GM04503 (cell line): ENCODE measurements at places on chromosomes 4 and X.

GRCh38 chrX:69280933-69281332 lies 115.7 kb upstream of the PJA1 start:
- no peak for DNase-seq

- peak; percentile 45 for DNase-seq
Measured at GRCh38 chr4:159014859-159015258, 88.0 kb upstream of the RAPGEF2 start.

GRCh38 chr4:124061413-124061812 lies 651.1 kb downstream of the ANKRD50 start:
- DNase-seq = no peak

DNA sequence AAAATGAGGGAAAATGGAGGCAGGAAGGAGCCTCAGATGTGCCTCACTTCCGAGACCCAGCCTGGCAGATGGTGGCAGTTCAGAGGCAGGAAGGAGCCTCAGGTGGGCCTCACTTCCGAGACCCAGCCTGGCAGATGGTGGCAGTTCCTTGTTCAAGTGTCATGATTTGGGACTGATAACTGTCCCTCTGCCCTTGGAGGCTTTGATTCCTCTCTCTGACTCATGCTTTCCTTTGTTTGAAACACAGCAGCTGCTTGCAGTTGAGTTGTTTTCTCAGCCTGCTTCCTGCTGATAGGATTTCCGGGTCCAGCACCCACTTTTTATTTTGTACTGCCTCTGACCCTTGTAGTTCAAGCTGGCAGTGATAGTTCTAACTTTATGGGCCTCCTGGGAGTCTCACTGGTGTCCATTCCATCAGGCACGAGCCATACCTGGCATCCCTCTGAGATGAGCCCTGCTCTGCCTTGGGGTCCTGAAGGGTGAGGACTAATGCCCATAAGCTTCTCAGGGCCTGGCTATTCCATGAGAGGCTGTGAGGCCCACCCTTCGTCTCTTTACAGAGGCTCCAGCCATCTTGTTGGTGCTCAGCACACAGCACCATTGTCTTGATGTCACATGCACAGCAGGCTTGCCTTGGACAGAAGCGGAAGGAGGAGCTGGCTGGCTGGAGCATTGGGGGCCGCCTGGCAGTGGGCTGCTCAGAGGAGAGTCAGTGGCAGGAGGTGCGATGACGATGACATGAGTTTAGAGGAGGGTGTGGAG lies 13.0 kb downstream of the RGS12 start:
- DNase-seq = no peak

DNA sequence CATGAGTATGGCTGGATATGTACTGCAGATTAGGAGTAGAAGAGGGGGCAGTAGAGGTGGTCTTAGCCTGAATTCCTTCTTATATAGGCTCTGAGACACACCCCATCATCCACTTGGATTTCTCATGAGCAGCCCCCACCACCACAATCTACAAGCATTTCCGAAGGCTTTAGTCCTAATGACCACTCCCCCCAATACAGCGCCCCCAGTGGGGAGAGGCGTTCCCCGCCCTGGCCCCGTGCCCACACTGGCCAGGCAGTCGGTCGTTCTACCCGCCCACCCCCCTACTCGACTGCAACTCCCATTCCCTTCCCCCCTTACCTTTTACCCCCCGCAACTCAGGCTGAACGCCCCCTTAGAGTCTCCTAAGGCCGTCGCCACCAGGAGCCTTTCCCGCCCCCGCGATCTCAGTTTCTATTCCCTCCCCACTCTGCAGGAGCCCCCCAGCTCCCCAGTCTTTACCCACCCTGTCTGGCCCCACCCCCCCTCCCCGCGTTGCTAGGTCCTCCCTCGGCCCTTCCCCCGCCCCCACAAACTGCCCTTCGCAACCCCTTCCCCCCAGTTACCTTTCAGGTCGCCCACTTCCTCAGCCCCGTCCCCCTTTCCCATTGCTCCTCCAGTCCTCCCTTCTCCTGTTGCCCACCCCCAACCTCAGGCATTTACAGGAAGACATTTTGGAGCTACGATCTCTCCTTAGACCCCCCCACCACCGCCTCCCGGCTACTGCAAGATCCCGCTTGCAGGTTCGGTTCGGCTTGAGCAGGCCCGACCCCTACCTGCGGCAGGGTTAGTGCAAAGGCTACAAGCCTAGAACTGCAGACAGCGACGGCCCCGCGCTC lies 468 bp downstream of the ZMYM3 start:
- no peak for DNase-seq

GRCh38 chrX:21798677-21799219 lies 40.7 kb upstream of the MBTPS2 start:
- DNase-seq = no peak

- no peak for DNase-seq
Measured at GRCh38 chrX:9535101-9535500, 70.2 kb downstream of the TBL1X start.
